ENCODE measurements at places on chromosomes 5 and 9.

- no peak for DNase-seq
Observed at GRCh38 chr9:127078336-127078735, 44.1 kb downstream of the ANGPTL2 start.

DNA sequence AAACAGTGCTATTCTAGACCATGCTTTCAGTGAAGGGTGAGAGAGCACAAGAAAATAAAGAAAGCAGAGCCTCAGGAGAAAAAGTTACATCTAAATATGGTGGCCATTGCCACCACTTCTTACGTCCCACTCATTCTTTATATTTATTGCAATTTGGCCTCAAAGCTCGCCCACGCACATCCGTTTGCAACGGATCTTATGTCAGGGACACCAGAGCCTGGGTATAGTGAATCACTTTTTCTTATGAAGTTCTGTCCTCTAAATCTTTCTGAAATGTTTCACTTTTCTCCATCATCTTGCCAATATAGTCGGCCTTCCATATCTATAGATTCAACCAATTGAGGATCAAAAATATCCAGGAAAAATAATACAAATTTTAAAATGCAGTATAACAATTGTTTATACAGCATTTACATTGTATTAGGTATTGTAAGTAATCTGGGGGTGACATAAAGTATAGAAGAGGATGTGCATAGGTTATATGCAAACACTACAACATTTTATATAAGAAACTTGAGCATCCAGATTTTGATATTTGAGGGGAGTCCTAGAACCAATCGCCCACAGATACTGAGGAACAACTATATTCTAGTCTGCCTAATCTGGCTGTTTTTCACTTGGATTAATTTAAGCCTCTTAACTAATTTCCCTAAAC, 35.2 kb downstream of the GOLPH3 start:
- DNase-seq = no peak

- no peak for DNase-seq
Observed at GRCh38 chr5:146059460-146060220, 45.7 kb downstream of the PLAC8L1 start.

GRCh38 chr9:113695901-113696300, 180.2 kb upstream of the ZNF618 start:
- DNase-seq = no peak

- no peak for DNase-seq
Observed at GRCh38 chr9:105039175-105039799, 111.3 kb upstream of the ABCA1 start.

DNA sequence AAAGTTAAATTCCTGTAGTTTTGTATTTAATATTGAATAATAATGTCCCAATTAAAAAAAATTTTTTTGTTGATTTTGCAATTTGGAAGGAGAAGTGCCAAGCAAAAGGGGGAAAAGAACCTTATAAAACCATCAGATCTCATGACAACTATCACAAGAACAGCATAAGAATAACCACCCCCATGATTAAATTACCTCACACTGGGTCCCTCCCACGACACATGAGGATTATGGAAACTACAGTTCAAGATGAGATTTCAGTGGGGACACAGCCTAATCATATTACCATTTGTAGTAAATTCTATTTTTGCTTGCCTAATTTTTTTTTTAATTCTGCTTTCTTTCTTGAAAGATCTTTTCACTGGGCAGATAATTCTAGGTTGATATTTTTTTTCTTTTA, 33.4 kb upstream of the FCHO2 start:
- no peak for DNase-seq

DNA sequence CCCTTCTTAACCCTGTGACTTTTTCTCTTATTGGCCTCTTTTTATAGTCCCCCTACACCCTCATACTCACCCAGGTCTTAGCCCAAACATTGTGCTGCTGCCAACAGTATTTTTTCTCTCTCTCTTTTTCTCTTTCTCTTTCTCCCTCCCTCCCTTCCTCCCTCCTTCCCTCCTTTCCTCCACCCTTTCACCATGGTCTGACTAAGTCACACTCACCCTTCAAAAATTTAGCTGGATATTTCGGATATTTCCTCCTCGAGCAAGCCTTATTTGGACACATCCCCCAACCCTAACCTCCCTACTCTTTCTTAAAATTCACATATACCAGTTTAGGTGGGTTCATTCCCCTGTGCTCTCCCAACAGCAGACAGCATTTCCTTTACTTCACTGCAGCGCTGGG, 64.7 kb downstream of the FGF1 start:
- DNase-seq = no peak

GRCh38 chr5:112656451-112656850, 81.2 kb upstream of the APC start:
- no peak for DNase-seq

DNA sequence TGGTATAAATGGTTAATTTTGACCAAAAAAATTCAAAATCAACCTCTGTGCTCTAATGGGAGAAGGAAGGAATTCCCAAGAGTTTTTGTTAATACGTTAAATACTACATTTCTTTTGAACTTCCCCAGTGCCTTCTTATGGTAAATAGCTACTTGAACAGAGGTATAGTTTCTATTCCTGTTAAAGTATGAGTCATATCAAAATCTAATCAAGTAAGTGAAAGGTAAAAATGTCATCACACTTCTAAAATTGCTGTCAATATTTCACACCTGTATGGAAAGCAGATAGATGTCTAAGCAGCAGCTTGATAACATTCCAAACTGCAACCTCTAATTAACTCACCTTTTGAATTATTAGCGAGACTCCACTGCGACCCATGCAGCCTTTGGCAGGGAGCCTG, 214.1 kb upstream of the MEF2C start:
- DNase-seq = no peak

GRCh38 chr5:79653843-79654242, 35.8 kb upstream of the CMYA5 start:
- no peak for DNase-seq

DNA sequence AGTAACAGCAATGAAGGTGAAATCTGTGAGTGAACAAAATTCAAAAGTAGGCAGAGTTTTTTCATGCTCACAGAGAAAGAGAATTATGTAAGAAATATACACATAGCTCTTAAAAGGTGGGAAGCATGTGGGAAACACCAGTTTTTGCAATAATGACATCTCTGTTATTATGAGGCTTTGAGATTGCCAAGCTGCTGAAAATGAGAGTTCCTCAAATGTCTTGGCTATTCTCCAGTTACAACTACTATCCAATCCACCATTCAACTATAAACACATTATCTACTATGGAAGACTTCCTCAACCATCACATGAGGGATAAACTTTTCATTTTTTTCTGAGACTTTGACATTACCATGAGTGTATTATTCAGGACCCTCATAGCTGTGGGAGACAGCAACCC, 420.8 kb upstream of the ACTBL2 start:
- no peak for DNase-seq

GRCh38 chr9:98132806-98133631, 14.0 kb upstream of the TRIM14 start:
- no peak for DNase-seq

GRCh38 chr5:72988769-72989168, 32.9 kb downstream of the FCHO2 start:
- DNase-seq = no peak

GRCh38 chr9:83066771-83067170, 3.8 kb upstream of the RASEF start:
- DNase-seq = no peak

- no peak for DNase-seq
Observed at GRCh38 chr5:76199336-76200318, 116.4 kb downstream of the SV2C start.

Measured in activated T-helper 1 cell treated with Interleukin-2 at 50 U/mL for 16 hours (primary cell).